Astrocyte (in vitro differentiated cells and primary cell): ENCODE measurements at places on chromosomes 6 and 20. TPM values are rescaled to one million over a fixed set of nuclear protein-coding genes. Genes with fewer than 3 reads are reported as not detected.

SIRT5 gene
- 8.6 and 10.3 TPM in 2 replicates for total RNA-seq

BPIFB1 gene
- not detected in 2 replicates for total RNA-seq

COL9A3 gene
- total RNA-seq = 43.0 and 54.3 TPM in 2 replicates

BANF2 gene
- total RNA-seq = not detected in 2 replicates

HMGCLL1 gene
- total RNA-seq = 0.24 and 0.30 TPM in 2 replicates

LZTS3 gene
- total RNA-seq = 11.2 and 12.6 TPM in 2 replicates

PRDM13 gene
- not detected in 2 replicates for total RNA-seq

CTAGE9 gene
- total RNA-seq = not detected in 2 replicates

VSX1 gene
- total RNA-seq = not detected in 2 replicates

SLC35F1 gene
- 0.72 and 1.0 TPM in 2 replicates for total RNA-seq

NEU1 gene
- 45.0 and 47.3 TPM in 2 replicates for total RNA-seq

CPNE5 gene
- 0.11 and 0.29 TPM in 2 replicates for total RNA-seq

THBS2 gene
- 135 and 260 TPM in 2 replicates for total RNA-seq

RAMACL gene
- 1.2 and 1.3 TPM in 2 replicates for total RNA-seq

SRC gene
- total RNA-seq = 33.4 and 33.7 TPM in 2 replicates

OR2H1 gene
- not detected in 2 replicates for total RNA-seq

ANKEF1 gene
- total RNA-seq = 2.6 and 3.4 TPM in 2 replicates

SMOC2 gene
- total RNA-seq = 0.93 and 1.8 TPM in 2 replicates

TGM3 gene
- total RNA-seq = not detected in 2 replicates

IGF2R gene
- 172 and 173 TPM in 2 replicates for total RNA-seq
